ENCODE measurements at places on chromosomes 1 and 21.
A peak's percentile ranks its signal among the peaks of the same experiment; 100 is the strongest.

DNA sequence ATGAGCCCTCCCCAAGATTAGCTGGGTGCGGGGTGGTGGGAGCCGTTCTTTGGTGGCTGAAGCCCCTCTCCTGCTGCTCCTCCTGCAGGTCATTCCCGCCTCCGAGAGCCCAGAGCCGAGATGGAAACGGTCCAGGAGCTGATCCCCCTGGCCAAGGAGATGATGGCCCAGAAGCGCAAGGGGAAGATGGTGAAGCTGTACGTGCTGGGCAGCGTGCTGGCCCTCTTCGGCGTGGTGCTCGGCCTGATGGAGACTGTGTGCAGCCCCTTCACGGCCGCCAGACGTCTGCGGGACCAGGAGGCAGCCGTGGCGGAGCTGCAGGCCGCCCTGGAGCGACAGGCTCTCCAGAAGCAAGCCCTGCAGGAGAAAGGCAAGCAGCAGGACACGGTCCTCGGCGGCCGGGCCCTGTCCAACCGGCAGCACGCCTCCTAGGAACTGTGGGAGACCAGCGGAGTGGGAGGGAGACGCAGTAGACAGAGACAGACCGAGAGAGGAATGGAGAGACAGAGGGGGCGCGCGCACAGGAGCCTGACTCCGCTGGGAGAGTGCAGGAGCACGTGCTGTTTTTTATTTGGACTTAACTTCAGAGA lies 448 bp downstream of the G0S2 start:
- peak; percentile 83 for DNase-seq

- peak; percentile 41 for DNase-seq
Observed at GRCh38 chr1:95084317-95085176, 11.8 kb upstream of the ALG14 start.

- no peak for DNase-seq
Observed at GRCh38 chr1:22026924-22027289, 25.4 kb downstream of the CELA3A start.

- DNase-seq: no peak
Observed at GRCh38 chr1:215076322-215076721, 6.2 kb upstream of the KCNK2 start.

- DNase-seq: no peak
Observed at GRCh38 chr1:100019220-100019619, 49.4 kb downstream of the SLC35A3 start.

DNA sequence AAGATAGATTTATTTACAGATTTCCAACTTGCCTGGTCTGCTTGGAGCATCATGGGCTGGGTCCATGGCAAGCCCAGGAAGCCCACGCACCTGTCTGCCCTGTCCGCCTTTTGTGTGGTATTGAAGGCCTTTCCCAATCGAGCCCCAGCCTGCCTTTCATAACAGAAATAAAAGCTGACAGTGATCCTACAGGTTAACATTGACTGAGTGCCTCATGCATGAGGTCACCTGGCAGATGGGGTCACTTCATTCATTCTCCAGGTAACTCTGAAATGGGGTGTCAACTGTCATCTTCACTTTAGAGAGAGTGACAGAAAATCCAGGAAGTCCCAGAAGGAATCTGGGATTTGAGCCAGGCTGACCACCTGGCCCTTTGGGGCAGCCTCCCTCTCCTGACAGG lies 36.3 kb upstream of the CASZ1 start:
- DNase-seq: no peak

- DNase-seq: no peak
Observed at GRCh38 chr1:10283318-10283984, 73.1 kb downstream of the KIF1B start.

GRCh38 chr1:231899713-231900435 lies 273.3 kb downstream of the DISC1 start:
- no peak for DNase-seq

Data from lung (tissue), 17 donors.